Adipocyte (in vitro differentiated cells): ENCODE measurements at places on chromosomes 4 and X.

GRCh38 chrX:134727363-134727762 is 69.1 kb upstream of the PLAC1 start:
- no peak for DNase-seq

DNA sequence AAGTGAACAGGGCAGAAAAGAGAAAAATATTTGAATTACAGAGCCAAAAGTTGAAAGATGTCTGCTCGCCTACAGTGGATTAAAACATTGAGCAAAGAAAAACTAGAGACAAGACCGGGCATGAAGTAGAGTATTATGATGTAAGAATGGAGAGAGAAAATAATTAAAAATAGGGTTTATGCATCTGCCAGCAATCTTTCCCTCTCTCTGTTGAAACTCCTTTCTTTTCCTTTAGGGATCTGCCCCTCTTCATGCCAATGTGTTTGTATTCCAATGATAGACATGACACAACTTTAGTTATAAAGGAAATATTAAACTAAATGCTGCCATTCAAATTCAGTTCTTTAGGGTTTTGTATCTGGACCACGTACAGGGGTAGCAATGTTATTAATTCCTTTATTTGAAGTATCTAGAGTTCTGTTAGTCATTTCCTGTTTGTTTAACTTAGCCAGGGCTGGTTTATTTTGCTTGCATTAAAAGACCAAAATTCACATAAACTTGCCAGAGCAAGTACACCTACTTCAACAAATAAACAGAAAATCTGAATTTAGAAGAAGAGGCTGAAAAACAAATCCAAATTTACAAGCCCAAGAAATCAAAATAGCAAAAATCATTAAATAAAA is 202.6 kb downstream of the SPOCK3 start:
- DNase-seq, result peak; percentile 33

DNA sequence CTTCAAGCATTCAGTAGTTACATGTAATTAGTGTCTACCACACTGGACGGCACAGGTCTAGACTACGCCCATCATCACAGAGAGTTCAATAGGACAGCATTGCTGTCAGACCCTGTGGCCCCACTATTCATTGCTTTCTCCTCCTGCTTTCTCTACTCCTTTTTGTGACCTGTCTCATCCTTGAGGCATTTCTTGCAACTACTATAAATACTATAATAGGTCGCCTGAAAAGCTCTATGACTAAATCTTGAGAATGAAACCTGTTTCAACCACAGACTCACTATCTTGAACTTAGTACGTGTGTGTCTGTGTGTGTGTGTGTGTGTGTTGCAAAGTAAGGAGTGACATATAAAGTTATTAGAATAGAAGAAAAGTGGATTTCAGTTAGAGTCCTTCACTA is 252.9 kb upstream of the KLF3 start:
- no peak for DNase-seq

- no peak for DNase-seq
Observed at GRCh38 chr4:67084783-67085182, 460.5 kb downstream of the CENPC start.

GRCh38 chrX:44144177-44144945 is 171.2 kb upstream of the NDP start:
- DNase-seq, result no peak

DNA sequence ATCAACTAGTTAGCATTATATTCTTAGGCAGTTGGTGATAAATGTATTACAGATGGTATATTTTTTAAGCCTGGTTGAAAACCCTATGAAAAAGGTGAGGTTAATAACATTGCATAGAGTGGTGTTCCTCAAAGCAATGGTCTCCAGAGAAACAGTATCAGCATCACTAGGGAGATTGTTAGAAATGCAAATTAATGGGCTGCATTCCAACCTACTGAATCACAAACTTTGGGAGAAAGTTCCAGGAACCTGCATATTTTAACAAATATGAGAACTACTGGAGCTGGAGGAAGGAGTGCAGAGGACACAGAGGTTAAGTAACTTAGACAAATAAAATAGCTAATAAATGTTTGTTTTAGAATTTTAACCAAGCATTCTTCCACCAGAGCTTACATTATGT is 166.9 kb upstream of the PCDH10 start:
- peak; percentile 12 for DNase-seq

GRCh38 chrX:112839856-112840255 is 775 bp downstream of the AMOT start:
- DNase-seq, result no peak

- DNase-seq, result no peak
Observed at GRCh38 chr4:98604723-98605122, 53.7 kb downstream of the TSPAN5 start.

GRCh38 chr4:25113915-25114904 is 46.0 kb downstream of the SEPSECS start:
- DNase-seq, result peak; percentile 10

- peak; percentile 94 for DNase-seq
Observed at GRCh38 chr4:40309250-40309774, 25.8 kb upstream of the CHRNA9 start.

- peak; percentile 6 for DNase-seq
Observed at GRCh38 chrX:114841051-114841450, 176.4 kb downstream of the IL13RA2 start.

DNA sequence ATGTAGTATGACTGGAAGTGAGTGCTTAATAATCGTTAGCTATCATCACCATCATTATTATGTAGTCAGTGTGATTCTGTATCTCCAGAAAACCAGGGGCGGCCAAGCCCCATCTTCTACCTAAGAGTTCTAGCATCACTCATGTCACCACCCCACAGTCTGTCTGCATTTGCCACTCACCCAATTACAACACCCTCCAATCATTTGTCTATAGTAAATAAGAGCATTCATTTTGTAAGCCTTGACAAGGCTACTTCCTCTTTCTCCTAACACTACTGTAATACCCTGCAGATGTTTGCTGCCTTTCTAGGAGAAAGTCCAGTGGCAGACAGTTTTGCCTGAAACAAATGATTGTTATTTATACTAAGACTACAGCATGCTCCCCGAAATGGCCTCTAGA is 15.8 kb upstream of the IL21 start:
- DNase-seq, result no peak

GRCh38 chrX:11733614-11734013 is 24.4 kb upstream of the MSL3 start:
- DNase-seq, result no peak

DNA sequence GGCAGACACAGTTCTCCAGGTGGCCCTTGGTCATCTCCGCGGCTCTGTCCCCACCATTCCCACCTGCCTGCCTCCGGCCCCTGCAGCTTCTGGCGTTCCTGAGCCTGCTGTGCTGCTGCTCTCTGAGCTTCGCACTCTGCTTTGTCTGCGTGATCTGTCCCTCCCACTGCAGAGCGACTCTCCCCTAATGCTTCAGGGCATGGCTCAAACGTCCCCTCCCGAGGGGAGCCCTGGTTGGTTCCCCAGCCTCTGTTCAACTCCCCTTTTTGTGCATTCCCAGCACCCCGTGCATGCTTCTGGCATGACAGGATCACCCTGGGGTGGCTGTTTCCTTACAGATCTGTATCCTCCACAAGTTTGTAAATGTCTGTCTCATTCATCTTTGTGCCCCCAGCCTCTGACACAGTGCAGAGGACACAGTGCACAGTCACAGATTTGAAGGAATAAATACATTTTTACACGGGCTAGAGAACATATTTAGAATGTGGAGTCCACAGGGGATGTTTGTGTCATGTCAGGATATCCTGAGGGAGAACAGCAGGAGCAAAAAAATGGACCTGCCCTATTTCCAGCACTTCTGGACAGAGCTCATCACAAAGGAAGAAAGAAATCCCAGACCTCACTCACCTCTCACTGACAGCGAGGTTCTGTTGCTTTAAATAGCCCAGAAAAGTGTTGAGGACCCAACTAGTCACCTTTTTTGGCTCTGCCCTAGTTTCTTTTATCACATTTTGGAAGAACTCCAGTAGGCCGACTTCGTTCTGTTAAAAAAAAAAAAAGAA is 72.6 kb downstream of the GATB start:
- DNase-seq, result peak; percentile 25

DNA sequence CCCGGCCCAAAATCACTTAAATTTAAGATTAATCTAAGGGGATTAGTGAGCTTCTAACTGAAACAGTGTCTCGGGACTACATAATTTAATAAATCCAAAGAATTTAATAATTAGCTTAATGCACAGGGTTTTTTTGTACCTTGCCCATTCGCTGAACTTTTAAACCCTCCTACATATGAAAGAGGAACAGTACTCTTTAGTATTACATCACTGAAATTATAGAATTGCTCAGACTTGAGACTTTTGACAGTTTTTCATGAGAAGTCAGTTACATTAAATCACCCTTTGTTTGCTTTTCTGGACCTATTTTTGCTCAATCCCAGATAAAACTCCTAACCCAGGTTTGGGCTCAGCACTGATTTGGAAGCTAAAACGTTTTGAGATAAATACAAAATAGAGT is 2.4 kb upstream of the TADA2B start:
- DNase-seq, result no peak

DNA sequence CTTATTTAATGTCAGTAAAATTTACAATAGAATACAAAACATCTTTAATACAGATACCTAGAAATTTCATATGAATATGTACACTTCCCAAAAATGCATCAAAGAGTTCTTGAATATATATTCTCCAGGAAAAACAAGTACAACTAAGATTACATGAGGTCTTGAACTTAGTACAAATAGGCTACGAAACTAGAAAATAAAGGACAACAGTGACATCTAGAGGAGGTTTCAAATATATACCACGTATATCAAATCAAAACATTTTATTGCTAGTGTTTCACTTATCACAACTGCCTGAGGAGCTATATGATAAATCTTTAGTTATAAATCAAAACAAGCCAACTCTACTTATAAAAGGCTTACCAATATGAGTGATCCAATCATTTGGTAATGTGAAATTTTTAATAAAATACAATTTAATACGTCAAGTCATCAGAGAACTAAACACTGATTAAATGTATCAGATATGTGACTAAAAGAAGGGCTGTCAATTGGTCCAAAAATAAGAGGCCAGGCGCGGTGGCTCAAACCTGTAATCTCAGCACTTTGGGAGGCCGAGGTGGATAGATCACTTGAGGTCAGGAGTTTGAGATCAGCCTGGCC is 36.6 kb downstream of the ANAPC10 start:
- DNase-seq, result peak; percentile 83

- DNase-seq, result no peak
Observed at GRCh38 chr4:159042097-159042605, 60.7 kb upstream of the RAPGEF2 start.

DNA sequence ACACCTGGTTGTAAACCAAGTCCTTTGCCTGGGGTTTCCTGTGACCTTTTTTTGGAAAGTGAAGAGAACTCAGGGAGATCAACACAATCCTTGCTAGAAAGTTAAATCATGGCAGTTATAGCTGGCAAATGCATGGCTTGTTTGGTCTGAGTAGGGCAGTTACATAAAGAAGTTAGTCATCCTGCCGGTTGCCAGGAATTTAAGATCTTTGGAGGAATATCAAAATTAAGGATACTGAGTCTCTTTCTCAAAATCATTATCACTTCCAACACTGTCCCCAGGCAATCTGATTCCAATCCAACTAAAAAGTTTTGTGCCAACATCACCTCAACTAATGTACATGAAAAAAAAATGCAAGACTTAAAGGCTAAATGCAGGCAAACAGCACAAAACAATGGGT is 40.3 kb downstream of the C4orf54 start:
- DNase-seq, result no peak

- DNase-seq, result no peak
Observed at GRCh38 chr4:2126309-2127043, 67.3 kb downstream of the NAT8L start.

DNA sequence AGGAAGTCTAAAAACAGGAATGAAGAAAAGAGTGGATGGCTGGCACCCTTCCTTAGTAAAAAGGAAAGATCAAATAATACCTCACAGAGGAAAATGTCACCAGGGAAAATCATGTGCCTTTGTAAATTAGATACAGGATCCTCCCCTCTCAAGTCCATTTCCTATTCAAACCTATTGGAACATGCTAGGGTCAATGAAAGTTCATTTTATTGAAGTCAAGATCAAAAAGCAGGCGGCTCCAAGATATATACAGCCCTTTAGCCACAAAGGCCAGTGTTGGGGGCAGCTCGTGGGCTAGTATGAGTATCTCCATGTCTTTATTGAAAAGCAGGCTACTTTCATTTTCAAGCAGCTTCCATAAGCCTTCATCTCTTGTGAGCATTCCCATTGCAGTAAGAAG is 141.1 kb downstream of the QDPR start:
- no peak for DNase-seq

DNA sequence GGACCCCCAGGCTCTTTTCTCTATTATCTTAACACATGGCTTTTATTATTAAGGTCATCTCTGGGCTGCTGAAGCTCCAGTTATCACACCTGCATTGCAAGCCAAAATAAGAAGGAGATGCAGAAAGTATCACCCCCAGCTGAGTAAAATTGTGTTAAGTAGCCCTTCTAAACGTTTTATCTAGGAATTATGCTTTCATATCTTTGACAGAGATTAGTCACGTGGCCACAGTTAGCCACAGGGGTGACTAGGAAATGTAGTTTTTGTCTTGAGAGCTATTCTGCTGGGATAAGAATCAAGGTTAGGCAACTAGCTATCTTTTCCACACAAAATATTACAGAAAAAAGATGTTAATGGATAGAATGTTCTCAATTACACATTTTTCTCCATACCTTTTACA is 102.1 kb downstream of the ANXA3 start:
- DNase-seq, result peak; percentile 49

- DNase-seq, result no peak
Observed at GRCh38 chr4:81380437-81380836, 91.3 kb downstream of the RASGEF1B start.

DNA sequence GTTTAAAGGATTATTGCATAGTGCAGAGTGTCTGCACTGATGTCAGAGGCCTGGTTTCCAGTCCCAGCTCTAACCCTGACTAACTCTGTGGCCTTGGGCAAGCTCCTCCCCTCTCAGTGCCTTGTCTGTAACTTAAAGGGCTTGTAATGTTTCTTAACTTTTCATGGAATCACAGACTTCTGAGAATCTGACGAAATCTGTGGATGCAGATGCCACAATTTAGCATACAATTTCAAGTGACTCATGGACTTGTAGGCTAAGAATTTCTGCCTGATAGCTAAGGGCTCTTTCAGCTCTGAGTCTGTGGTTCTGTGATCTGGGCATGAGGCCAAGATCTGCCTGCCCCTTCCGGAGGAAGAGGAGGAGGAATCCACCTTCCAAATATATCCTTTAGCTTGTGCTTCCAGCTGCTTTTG is 236.9 kb downstream of the AR start:
- DNase-seq, result peak; percentile 84

DNA sequence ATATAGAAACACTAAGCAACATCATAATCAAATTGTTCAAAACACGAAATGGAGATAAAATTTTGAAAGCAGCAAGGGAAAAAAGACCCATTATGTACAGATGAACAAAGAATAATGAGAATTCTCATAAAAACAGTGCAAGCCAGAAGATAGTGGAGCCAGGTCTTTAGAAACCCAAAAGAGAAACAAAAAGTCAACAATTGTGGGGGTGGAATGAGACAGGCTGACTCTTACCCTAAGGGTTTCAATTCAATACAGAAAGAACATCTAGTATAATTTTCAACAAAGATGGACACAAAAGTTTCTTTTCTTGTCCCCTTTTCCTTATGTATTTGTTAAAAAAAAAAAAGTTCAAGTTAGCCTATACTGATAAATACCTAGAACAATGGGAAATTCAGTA is 34.0 kb upstream of the MAGEB2 start:
- DNase-seq, result no peak
